G401 (cell line): ENCODE measurements at places on chromosomes 3 and 15.

GRCh38 chr15:61641645-61642044 is 412.5 kb upstream of the RORA start:
- DNase-seq, result no peak

DNA sequence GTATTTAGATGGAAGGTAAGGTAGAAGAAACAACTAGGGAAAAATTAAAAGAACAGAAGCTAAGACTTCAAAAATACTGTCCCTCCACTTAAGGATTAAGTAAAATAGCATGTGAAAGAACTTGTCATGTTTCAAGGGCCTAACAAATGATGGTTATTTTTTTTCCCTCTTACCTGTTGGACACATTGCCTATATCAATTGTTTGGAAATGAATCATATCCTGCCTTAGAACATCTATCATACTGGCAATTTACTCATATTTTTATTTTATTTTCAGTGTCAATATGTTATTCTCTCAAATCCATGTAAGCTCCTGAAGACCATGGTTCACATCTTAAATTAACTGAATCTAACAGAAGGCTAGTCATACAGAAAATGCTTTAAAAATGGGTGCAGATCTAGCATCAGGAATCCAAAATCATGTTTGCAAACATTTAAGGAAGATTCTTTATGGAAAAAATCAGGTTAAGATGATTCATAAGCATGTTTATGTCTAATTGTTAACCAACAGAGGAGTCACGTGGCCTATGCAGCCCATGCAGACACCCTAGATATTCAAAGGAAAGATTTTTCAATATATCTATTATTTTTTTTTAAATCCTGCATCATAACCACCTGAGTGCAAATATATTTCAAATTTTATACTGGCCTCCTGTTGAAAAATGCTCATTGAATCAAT is 135.8 kb upstream of the TRIM42 start:
- no peak for DNase-seq

DNA sequence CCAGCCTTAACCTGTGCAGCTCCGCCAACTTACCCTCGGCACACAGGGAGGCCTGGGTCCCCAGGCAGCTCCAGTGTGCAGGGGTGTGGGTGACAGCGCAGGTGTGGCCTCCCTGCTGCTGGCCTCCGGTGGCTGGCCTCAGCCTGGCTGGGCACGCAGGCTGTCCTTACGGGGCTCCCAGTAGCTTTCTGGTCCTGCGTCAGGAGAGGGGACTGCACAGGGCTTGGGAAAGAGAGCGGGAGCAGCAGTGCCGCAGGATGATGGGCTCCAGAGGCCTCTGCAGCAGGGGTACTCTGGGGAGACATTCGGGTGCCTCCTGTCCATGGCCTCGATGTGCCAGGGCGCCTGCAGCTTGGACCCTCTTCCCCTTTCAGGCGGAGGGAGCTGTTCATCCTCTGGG is 9.4 kb downstream of the APBA2 start:
- peak; percentile 33 for DNase-seq

- peak; percentile 48 for DNase-seq
These were observed 288.6 kb downstream of the UACA start for GRCh38 chr15:70474471-70475406.

DNA sequence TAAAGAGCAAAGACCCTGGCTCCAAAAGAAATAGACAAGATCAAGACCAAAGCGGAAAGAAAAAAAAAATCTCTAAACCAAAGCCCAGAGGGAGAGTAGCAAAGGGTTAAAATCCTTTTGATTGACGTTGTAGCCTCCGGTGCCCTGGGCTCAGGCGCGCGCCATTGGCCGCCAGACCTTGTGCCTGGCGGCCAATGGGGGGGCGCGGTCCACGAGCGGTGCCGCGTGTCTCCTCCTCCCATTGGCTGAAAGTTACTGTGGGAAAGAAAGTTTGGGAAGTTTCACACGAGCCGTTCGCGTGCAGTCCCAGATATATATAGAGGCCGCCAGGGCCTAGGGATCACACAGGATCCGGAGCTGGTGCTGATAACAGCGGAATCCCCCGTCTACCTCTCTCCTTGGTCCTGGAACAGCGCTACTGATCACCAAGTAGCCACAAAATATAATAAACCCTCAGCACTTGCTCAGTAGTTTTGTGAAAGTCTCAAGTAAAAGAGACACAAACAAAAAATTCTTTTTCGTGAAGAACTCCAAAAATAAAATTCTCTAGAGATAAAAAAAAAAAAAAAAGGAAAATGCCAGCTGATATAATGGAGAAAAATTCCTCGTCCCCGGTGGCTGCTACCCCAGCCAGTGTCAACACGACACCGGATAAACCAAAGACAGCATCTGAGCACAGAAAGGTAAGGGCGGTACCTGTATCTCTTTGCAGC is at the start of gene HES1:
HES1 (plus strand) TSS at position 343 of the 713 bp plus-strand sequence; CDS start at position 576, 233 bp downstream.
- DNase-seq, result peak; percentile 61

- peak; percentile 71 for DNase-seq
These were observed 35.8 kb downstream of the CPN2 start for GRCh38 chr3:194315088-194315964.

DNA sequence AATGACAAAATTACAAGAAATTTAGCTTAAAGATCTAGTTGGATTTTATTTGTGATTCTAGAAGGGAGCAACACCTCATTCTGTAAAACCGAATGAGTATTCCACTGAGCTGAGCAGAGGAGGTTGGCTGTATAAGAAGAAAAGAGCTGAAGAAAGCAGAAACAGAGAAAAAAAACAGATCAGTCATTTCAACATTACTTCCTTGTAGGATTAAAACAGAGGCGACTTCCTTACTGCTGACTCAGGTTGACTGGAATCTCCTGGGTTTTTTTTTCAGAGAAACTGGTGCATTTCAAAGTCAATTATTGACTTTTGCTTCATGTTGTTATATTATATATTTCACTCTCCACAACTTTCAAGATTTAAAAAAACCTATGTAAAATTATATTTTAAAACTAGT is 368.1 kb upstream of the UBE2E2 start:
- no peak for DNase-seq

- no peak for DNase-seq
These were observed 293.2 kb downstream of the DIPK2A start for GRCh38 chr3:144264794-144265193.
